ENCODE measurements at places on chromosomes 6 and 20. TPM values are rescaled to one million over a fixed set of nuclear protein-coding genes. Genes with fewer than 3 reads are reported as not detected.

GSTA3 gene
- 2.1 TPM for total RNA-seq

SLC9A8 gene
- total RNA-seq, result 17.7 TPM

C6orf132 gene
- total RNA-seq, result 13.5 TPM

PPP1R3G gene
- total RNA-seq, result 0.41 TPM

GRCh38 chr6:25270559-25270958 is 8.6 kb upstream of the CARMIL1 start:
- no peak overlapping the region for H3K27ac ChIP-seq
- H3K4me3 ChIP-seq, result no peak overlapping the region
- no peak for DNase-seq
- H3K27me3 ChIP-seq, result no peaks in the 10 kb centered on the region

DNA sequence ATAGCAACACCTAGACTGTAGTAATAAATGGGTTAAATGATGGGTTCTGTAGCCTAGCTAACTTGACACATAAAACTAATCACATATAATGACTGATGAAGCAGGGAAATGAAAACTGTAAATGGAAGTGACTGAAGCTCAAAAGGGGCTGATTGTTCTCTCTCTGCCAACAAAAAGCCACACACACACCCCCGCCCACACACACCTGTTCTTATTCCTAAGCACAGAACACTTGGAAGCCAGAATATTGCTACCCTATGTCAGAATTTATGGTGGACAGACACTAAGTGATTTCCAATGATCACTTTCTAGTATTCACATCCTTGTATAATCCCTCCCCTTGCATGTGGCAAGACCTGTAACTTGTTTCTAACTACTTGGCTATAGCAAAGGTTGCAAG is 603.5 kb downstream of the UTRN start:
- H3K27ac ChIP-seq, result no peak overlapping the region
- no peak overlapping the region for H3K4me3 ChIP-seq
- H3K36me3 ChIP-seq, result no peaks in the 10 kb centered on the region
- DNase-seq, result no peak
- H3K4me1 ChIP-seq, result no peaks in the 10 kb centered on the region

- H3K27ac ChIP-seq, result peak overlapping the region; percentile 50
- DNase-seq, result no peak
- peaks cover 14% of the 10 kb centered on the region for H3K36me3 ChIP-seq
- no peak overlapping the region for H3K4me3 ChIP-seq
These were observed 45.9 kb downstream of the RNF144B start for GRCh38 chr6:18433059-18433458.

DNA sequence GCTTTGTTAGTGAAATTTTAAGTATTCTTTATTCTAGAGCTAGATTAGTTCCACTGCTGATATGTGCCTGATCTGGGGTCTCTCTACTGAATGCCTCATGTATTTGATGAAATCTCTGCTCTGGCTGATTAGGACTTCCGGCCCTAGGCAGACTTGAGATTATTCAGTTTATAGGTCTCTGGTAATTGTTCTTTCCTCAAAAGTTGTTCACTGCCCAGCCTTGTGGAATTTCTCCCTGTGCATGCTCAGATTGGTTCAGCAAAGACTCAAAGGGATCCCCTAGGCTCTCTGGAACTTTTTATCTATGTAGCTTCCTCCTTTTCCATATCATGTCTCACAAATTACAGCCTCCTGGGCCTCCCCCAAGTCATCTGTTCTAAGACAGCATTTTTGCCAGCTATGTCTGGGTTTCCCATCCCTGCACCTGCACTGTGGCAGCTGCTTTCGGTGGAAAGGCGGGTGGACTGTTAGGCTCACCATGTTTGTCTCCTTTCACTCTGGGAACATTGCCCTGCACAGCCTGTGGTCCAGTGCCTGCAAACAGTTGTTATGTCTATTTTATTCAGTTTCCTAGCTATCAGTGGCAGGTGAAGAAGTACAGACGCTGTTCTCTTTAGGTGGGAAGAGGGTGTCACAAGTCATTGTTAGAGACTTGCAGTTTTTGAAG is 73.7 kb downstream of the RPP40 start:
- no peaks in the 10 kb centered on the region for H3K27me3 ChIP-seq
- DNase-seq, result no peak
- no peak overlapping the region for H3K27ac ChIP-seq
- no peaks in the 10 kb centered on the region for H3K36me3 ChIP-seq
- no peak overlapping the region for H3K4me3 ChIP-seq

DNA sequence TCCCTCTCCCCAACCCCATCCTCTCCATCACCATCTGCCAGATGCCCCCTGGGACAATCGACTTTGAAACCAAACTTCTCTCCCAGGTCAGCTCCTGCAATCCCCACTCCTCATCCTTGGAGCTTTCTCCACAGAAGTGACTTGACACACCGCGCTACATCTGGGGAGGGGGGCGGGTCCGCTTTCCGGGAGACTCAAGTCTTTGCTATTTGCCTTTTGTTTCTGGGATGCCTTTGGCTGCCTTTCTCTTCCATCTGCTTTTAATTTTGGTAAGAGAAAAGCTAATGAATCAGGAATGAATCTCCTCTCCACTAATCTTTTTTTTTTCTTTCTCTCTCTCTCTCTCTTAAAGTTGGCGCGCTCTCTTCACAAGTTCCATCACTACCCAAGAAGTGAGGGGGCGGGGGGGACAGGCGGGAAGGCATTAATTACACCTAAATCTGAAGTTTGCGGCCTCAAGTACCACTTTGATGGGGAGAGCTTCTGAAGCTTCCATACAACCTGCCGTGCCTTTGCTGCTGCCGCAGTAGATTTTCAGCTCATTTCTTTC is 664 bp upstream of the TPBG start:
- H3K27me3 ChIP-seq, result peaks cover 36% of the 10 kb centered on the region
- DNase-seq, result no peak
- H3K4me1 ChIP-seq, result peaks cover 18% of the 10 kb centered on the region
- peak overlapping the region; percentile 71 for H3K4me3 ChIP-seq
- H3K36me3 ChIP-seq, result no peaks in the 10 kb centered on the region
- H3K27ac ChIP-seq, result no peak overlapping the region

GRCh38 chr20:58868795-58869194 is 16.3 kb downstream of the GNAS start:
- no peaks in the 10 kb centered on the region for H3K4me1 ChIP-seq
- DNase-seq, result no peak
- H3K36me3 ChIP-seq, result no peaks in the 10 kb centered on the region
- H3K27ac ChIP-seq, result no peak overlapping the region
- no peak overlapping the region for H3K4me3 ChIP-seq

GRCh38 chr6:108946695-108947094 is 98.5 kb downstream of the ARMC2 start:
- H3K27ac ChIP-seq, result peak overlapping the region; percentile 70
- DNase-seq, result no peak
- no peaks in the 10 kb centered on the region for H3K36me3 ChIP-seq
- no peak overlapping the region for H3K4me3 ChIP-seq
- H3K27me3 ChIP-seq, result no peaks in the 10 kb centered on the region
- H3K4me1 ChIP-seq, result peaks cover 71% of the 10 kb centered on the region

- no peak overlapping the region for H3K4me3 ChIP-seq
- peaks cover 10% of the 10 kb centered on the region for H3K4me1 ChIP-seq
- no peaks in the 10 kb centered on the region for H3K36me3 ChIP-seq
- peaks cover 64% of the 10 kb centered on the region for H3K27me3 ChIP-seq
- H3K27ac ChIP-seq, result no peak overlapping the region
These were observed 26.7 kb downstream of the TMC2 start for GRCh38 chr20:2563116-2563515.

GRCh38 chr6:167849846-167850459 is 23.2 kb downstream of the AFDN start:
- peaks cover 52% of the 10 kb centered on the region for H3K4me1 ChIP-seq
- no peaks in the 10 kb centered on the region for H3K36me3 ChIP-seq
- H3K27ac ChIP-seq, result peak overlapping the region; percentile 54
- no peak overlapping the region for H3K4me3 ChIP-seq

DNA sequence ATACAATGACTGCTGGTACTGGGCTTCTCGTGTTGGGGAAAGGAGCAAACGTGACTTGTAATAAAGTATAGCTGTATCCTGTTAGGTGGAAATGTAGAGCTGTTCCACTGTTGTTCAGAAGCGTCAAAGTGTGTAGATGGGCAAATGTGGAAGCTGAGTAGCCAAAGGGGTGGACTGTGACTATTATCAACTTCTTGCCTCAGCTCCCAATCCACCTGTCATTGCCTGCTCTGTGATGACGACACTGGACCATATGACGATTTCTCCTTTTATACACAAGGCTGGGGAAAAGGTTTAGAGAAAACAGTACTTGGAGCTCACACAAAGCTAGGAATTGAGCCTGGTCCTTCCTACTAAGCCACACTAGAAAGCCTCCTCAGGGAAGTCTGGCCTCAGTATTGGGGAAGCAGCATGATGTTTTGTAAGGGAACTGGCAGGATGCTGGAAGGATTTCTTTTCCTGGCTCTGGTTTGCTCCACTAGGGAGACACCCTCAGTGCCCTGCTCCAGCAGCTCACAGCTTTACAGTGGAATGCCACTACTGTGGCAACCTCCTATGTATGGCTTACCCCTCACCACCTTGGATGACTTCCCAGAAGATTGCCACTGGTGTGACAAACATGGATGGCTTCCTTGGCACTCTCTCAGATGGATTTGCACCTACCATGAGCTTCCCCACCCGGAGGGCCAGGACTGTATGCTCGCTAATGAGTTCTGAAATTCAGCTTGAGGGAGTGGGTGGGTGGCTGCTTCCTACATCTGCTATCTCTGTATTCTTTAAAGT is 20.0 kb downstream of the CD164 start:
- H3K36me3 ChIP-seq, result peaks cover 72% of the 10 kb centered on the region
- H3K4me1 ChIP-seq, result no peaks in the 10 kb centered on the region
- DNase-seq, result no peak
- no peaks in the 10 kb centered on the region for H3K27me3 ChIP-seq
- no peak overlapping the region for H3K4me3 ChIP-seq
- H3K27ac ChIP-seq, result no peak overlapping the region

- H3K36me3 ChIP-seq, result no peaks in the 10 kb centered on the region
- no peak for DNase-seq
- no peaks in the 10 kb centered on the region for H3K4me1 ChIP-seq
- no peak overlapping the region for H3K4me3 ChIP-seq
- no peaks in the 10 kb centered on the region for H3K27me3 ChIP-seq
- no peak overlapping the region for H3K27ac ChIP-seq
These were observed 9.3 kb upstream of the OGFRL1 start for GRCh38 chr6:71279321-71279720.

DNA sequence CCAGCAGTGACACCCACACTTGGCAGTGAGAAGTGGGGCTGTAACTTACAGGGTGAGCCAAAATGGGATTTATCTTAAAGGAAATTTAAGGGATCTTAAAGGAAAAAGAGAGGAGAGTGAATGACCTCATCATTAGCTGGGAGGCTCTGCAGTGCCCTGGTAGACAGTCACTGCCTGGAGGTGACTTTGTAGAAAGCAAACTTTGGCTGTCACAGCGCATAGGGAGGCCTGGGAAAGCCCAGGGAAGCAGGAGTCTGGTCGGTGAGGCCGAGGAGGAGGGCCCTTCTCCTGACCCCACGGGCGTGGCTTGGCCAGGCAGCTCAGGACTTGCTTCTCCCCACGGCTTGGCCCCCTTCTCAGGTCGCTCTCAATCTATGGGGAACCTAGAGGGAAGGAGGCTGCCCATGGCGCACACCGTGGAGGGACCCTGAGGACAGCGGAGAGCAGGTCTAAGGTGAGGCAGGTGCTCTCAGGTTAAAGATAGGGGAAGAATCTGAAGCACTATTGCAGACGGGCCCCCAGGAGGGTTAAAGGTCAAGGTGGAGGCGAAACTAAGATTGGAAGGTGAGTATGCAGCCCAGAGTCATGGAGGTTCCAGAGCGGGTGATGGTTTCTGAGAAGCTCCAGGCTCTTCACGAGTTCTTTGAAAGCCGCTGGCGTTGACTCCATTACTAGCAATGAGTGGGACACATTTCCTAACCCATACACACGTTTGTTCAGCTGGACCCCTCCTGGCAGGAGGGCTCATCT is 15.6 kb upstream of the RIPK1 start:
- H3K4me1 ChIP-seq, result peaks cover 25% of the 10 kb centered on the region

- DNase-seq, result no peak
- H3K27me3 ChIP-seq, result peaks cover 8% of the 10 kb centered on the region
- no peaks in the 10 kb centered on the region for H3K4me1 ChIP-seq
- no peak overlapping the region for H3K4me3 ChIP-seq
- H3K27ac ChIP-seq, result no peak overlapping the region
These were observed 4.3 kb downstream of the SLC26A8 start for GRCh38 chr6:36020154-36020553.

Data from lower lobe of right lung (tissue), 2 donors.